ENCODE measurements at places on chromosomes 1 and 21.

- DNase-seq = no peak
These were observed 19.6 kb downstream of the HSF2BP start for GRCh38 chr21:43639470-43640353.

- DNase-seq = no peak
These were observed 140.3 kb downstream of the PLXNA2 start for GRCh38 chr1:208103597-208104513.

- no peak for DNase-seq
These were observed 66.4 kb upstream of the PDE9A start for GRCh38 chr21:42587036-42587435.

DNA sequence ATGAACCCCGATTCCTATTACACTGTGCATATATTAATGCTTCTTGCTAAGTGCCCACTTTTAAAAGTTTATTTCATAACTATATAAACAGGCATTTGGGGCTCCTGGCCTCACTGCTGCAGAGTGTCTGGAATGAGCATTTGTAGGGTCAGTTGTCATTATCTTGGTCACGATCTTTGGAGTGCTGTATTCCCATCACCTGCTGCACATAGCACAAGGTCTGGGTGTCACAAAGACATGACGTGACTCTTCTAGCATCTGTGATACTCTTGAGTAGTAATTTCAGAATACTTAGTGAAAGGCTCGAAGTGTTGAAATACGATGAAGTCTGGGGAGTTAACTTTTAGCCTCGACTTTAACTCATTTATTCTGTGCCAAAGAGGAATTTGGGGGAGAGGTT, 186.4 kb downstream of the FMN2 start:
- DNase-seq = no peak

GRCh38 chr1:93668951-93669350, 12.7 kb downstream of the BCAR3 start:
- DNase-seq = no peak

DNA sequence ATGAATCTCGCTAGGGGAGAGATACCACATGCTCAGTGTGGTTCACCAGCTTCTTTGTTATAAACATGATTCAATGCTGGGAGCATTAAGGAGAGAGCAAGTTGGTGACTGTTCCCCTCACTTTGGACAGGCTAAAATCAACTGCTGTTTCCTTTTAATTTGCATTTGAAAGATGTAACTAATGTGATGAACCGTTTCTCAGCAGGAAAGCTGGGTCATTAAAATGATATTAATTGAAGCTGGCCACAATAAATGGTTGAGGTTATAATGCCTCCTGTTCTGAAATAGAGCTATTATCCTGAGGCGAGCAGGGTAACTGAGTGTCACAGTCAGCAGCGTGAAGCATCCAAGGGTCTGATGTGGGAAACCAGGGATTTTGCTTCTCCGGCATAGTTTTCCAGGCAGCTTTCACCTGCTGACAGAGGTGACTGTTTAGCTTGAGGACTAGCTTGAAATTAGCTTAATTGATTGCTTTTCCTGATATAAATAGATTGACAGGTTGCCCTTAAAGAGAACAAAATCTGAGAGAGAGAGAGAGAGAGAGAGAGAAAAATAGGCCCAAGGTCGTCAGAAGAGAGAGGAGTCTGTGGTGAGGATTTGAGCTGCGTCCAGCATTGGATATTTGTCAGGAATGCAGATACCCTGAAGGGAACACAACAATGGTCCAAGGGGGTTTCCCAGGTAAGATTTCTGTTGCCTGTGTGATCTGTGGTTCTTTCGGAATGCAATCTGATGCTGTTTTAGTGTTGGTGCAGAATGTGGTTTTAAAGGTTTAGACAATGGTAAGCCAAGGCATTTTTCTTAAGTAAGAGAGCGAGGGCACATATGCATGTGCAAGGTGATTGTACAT, 209.7 kb downstream of the PATJ start:
- DNase-seq = no peak

DNA sequence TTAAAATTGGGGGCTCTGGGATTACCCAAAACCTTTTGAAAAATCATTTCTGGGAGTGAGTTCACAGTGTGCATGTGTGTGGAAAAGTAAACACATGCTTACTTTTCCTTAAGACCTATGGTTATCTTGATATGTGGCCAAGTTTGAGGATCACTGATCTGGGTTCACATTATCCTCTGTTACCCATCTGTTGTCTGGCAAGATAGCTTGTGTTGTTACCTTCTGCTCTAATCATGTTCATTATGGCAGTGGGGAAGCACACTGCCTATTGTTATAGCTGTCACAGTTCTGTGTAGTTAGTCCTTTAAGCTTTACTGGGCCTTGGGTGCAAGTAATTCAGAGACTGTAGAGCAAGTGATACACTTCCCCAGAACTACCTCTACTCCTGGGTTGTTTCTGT, 5.0 kb downstream of the CTBS start:
- no peak for DNase-seq

DNA sequence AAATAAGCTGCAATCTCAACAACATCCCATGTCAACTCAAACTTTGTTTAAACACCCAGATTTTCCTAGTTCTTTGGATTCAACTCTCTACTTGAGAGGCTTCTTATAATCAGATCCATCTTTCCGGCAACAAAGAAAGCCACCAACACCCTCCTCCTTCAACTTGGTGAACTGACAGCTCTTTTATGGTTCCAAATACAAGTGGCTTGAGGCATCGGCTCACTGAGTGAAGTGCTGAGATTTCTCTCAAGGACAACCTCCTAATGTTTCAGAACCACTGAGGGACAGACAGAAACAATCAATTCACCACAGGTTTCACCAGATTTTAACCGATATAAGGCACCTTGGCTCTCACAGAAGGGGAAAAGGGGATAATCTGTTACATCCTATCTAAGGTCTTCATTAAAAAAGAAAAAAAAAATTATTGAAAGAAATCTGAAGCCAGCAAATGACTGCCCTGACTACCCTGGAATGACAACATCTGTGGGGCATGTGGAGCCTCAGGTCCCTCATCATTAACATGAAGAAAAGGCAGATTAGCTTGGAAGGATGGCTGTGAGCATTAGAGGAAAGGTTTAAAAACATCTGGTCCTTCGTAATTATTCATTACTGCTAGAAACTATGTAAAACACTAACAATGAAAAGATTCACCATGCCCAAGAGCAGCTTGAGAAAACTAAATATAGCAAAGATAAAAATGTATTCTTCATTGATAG, 50.9 kb downstream of the PTPN14 start:
- no peak for DNase-seq

DNA sequence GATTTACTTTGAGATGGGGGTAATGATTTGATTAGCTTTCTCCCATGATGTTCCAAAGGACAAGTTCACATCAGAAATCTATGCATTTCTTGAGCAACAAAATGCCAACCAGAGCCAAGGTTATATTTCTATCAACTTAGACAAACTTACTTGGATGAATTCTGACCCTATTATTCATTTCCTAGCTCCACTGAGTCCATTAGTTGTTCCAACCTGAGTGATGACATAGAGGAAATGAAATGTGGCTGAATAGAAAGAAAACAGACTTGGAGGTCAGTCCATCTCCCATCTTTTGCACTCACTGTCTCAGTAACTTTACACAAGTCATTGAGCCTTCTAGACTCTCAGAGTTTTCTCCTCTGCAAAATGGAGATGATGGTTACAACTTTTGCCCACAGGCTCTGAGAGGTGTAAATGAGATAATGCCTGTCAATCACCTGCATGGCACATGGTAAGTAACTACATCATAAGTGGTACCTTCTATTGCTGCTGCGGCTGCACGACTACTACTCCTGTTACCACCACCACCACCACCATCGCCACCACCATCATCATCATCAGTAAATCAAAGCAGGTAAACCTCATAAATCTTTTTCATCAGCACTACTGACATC, 98.2 kb downstream of the PTPN14 start:
- DNase-seq = no peak

DNA sequence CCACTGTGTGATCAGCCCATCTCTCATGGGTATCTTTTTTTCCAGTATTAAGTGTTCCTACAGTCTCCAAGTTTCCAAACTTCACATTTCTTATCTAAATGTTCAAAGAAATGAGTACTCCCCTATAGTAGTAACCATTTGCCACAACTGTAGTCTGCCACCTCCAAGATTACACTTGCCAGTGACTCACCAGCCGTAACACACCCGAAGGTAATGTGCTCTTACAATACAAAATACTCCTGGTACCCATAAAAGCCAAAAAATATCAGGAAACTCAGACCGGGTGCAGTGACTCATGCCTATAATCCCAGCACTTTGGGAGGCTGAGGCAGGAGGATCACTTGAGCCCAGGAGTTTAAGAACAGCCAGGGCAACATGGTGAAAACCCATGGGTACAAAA, 20.5 kb upstream of the ZNF496 start:
- DNase-seq = no peak

GRCh38 chr1:2856066-2856390, 54.5 kb upstream of the TTC34 start:
- no peak for DNase-seq

GRCh38 chr1:39220891-39221870, 16.7 kb downstream of the MACF1 start:
- no peak for DNase-seq

DNA sequence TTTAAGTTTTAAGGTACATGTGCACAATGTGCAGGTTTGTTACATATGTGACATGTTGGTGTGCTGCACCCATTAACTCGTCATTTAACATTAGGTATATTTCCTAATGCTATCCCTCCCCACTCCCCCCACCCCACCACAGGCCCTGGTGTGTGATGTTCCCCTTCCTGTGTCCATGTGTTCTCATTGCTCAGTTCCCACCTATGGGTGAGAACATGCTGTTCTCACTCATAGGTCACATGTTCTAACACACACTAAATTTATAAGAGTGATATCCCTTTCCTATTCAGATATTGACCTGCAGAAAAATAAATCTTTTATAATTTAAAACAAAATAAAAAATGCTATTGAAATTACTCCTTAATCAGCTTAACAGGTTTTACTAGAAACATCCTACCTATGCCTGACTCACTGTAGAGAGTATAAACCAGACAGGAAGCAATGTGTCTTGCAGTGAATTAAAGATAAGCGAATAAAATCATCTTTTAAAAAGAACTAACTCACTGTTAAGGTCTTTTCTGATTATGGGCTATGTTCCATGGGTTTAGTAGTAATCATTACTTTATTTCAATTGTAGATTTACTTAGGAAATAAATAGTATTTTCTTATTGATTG, 82.0 kb upstream of the DPH5 start:
- no peak for DNase-seq

DNA sequence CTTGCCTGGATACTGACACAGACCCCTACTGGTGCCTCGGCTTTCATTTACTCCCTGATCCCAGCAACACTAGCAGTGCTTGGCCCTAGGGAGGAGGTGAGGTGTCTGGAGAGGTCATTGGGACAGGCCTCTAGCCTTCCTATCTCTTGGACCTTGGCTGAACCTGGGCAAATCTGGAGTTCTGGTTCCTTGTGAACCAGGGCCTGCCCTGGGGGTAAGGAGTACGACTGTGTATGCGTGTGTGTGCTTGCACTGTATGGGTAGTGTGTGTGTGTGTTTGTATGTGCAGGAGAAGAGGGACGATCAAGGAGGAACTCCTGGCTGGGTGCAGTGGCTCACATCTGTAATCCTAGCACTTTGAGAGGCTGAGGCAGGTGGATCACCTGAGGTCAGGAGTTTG, 252.7 kb upstream of the CSF3R start:
- no peak for DNase-seq

- DNase-seq = no peak
These were observed 41.3 kb upstream of the ENAH start for GRCh38 chr1:225694151-225694603.

- no peak for DNase-seq
These were observed 21.2 kb upstream of the ADAR start for GRCh38 chr1:154629061-154629674.

- no peak for DNase-seq
These were observed 49.8 kb downstream of the BCAR3 start for GRCh38 chr1:93631626-93632365.

GRCh38 chr21:14589855-14590563, 43.9 kb upstream of the SAMSN1 start:
- DNase-seq = no peak

GRCh38 chr1:56502700-56503245, 76.6 kb downstream of the PLPP3 start:
- no peak for DNase-seq

DNA sequence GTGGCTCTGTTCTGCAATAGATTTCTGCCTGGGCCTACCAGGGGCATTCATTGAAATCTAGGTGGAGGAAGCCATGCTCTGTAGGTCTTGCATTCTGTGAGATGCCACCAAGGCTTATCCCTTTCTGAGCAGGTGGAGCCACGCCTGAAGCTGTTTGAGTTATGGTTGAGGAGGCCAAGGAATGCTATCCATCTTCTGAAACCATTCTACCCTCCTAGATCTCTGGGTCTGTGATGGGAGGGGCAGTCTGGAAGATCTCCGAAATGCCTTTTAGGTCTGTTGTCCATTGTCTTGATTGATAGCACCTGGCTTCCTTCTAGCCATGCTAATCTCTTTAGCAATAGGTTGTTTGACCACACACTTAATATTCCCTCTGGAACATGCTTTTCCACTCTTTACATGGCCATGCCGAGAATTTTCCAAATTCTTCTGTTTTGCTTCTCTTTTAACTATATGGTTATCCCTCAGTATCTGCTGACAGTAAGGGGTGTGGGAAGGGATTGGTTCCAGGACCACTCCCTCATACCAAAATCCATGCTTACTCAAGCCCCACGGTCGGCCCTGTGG, 45.2 kb downstream of the AK4 start:
- DNase-seq = no peak

DNA sequence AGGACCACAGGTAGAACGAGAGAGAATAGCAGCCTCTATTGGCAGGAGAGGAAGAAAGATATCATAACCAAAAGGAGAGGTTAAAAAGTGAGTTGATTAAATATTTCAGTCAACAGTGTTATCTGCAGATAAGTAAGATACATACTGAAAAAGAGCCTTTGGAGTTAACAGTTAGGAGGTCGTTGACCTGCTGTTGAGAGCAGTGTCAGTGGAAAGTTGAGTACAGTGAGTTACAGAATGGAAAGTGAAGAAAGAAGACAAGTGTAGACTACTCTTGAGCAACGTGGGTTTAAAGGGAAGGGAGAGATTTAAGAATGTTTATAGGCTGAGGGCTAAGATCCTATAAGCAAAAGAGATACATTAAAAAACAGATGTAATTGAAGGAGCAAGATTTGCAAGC, 30.2 kb downstream of the GNAT2 start:
- DNase-seq = no peak

DNA sequence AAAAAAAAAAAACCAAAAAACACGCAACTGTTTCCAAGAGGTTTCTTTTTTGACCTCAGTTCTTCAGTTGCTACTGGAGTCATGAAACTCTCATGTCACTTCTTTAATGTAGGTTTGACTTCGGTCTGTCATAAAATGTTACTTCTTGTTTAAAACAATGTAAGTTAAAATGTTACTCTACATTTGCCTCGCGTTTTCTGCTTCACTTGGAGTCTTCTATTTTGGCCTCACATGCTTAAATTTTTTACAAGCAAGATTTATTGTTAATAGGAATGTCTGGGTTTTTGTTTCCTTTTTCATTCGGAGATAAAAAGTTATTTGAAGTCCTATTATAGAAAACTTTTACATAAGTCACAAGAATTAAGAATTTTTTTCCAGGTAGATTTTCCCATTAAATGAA, 880.2 kb downstream of the LTN1 start:
- DNase-seq = no peak
